Daoy (cell line): ENCODE measurements at places on chromosomes 13 and 19. TPM values are rescaled to one million over a fixed set of nuclear protein-coding genes. Genes with fewer than 3 reads are reported as not detected.

The ZNF556 gene
- under 0.01 and 0.09 TPM in 2 replicates for total RNA-seq

The PTPRH gene
- total RNA-seq: 4.1 and 8.6 TPM in 2 replicates

The ZNF571 gene
- total RNA-seq: 0.71 and 1.5 TPM in 2 replicates

The EBPL gene
- total RNA-seq: 94.8 and 94.9 TPM in 2 replicates

The GPR12 gene
- not detected in 2 replicates for total RNA-seq

The GPC6 gene
- 1.1 and 1.7 TPM in 2 replicates for total RNA-seq

The SLC7A9 gene
- total RNA-seq: not detected in 2 replicates

The TNNT1 gene
- 22.5 and 23.9 TPM in 2 replicates for total RNA-seq

The SHANK1 gene
- total RNA-seq: 0.17 and 2.4 TPM in 2 replicates

The MBD3L3 gene
- not detected in 2 replicates for total RNA-seq

The CERS4 gene
- 12.1 and 14.6 TPM in 2 replicates for total RNA-seq

The ATXN8OS gene
- not detected in 2 replicates for total RNA-seq

The NLRP9 gene
- not detected in 2 replicates for total RNA-seq

The C1QTNF9B gene
- total RNA-seq: not detected in 2 replicates

The TNFAIP8L1 gene
- 6.5 and 6.8 TPM in 2 replicates for total RNA-seq

The VSTM1 gene
- total RNA-seq: not detected in 2 replicates

The POU2F2 gene
- total RNA-seq: 0.69 and 3.1 TPM in 2 replicates

The IGFL2 gene
- not detected in 2 replicates for total RNA-seq

The C19orf53 gene
- 214 and 231 TPM in 2 replicates for total RNA-seq

The LRG1 gene
- total RNA-seq: 0.03 and 0.69 TPM in 2 replicates

The DPF1 gene
- total RNA-seq: 5.3 and 6.4 TPM in 2 replicates

The ACP7 gene
- total RNA-seq: 0.57 TPM in 1 of 2 replicates, not detected in the other

The CABP5 gene
- total RNA-seq: not detected in 2 replicates

The CRB3 gene
- not detected in 2 replicates for total RNA-seq

The CEACAM5 gene
- not detected in 2 replicates for total RNA-seq

The CCNA1 gene
- total RNA-seq: 3.1 and 4.9 TPM in 2 replicates

The CYP2F1 gene
- total RNA-seq: not detected in 2 replicates

The PEG3 gene
- total RNA-seq: 4.1 and 6.6 TPM in 2 replicates

The CACNG8 gene
- total RNA-seq: 0.48 and 2.9 TPM in 2 replicates

The PRR19 gene
- 0.51 and 2.2 TPM in 2 replicates for total RNA-seq

The ZNF793 gene
- 3.1 and 4.5 TPM in 2 replicates for total RNA-seq

The F7 gene
- 0.11 TPM in 1 of 2 replicates, not detected in the other for total RNA-seq

The TEX101 gene
- not detected in 2 replicates for total RNA-seq

The DHDH gene
- not detected in 2 replicates for total RNA-seq

The TSSK6 gene
- total RNA-seq: 1.8 and 3.1 TPM in 2 replicates

The ZIC2 gene
- total RNA-seq: 1.7 and 10.9 TPM in 2 replicates

The FAM216B gene
- total RNA-seq: not detected in 2 replicates

The DCT gene
- total RNA-seq: 0.29 TPM in 1 of 2 replicates, not detected in the other

The CFAP97D2 gene
- total RNA-seq: not detected in 2 replicates

The ZNF787 gene
- 18.8 and 43.8 TPM in 2 replicates for total RNA-seq

The NANOS3 gene
- total RNA-seq: 1.6 TPM in 1 of 2 replicates, not detected in the other

The PLVAP gene
- total RNA-seq: not detected in 2 replicates

The CEACAM20 gene
- not detected in 2 replicates for total RNA-seq

The PGLYRP2 gene
- 0.17 TPM in 1 of 2 replicates, not detected in the other for total RNA-seq

The SPACA4 gene
- not detected in 2 replicates for total RNA-seq

The MAMSTR gene
- total RNA-seq: 0.34 and 2.9 TPM in 2 replicates

The NR2F6 gene
- total RNA-seq: 44.5 and 51.8 TPM in 2 replicates

The RASA3 gene
- total RNA-seq: 12.0 and 13.2 TPM in 2 replicates

The NECTIN2 gene
- total RNA-seq: 66.4 and 73.7 TPM in 2 replicates

The KRTDAP gene
- total RNA-seq: not detected in 2 replicates

The SYDE1 gene
- total RNA-seq: 33.0 and 38.6 TPM in 2 replicates
